ENCODE measurements at places on chromosomes 3 and 15.

DNA sequence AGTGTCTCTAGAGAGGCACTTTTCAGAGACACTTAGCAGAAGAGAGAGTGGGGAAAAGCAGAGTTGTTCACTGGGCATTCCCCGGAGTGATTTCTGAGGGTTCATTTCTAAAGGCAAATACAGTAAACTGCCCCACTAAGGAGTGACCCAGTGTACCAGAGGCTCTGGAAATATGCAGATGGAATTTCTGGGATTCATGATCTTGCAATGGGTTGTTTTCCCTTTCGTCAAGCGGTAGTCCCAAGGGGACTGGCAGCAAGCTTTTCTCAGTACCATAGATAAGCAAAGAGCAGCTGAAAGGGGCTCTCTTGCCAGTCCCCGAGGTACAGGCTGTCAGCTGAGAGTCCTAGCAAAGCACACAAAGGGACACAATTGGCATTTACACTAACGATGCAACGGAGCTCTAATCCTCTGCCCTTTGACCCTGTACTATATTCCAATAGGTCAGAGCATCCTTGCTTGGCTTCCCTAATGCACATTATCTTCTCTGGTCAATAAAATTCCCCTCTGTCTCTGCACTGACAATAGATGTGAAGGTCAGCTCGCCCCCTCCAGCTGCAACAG, 155.6 kb downstream of the SEMA6D start:
- no peak for DNase-seq

DNA sequence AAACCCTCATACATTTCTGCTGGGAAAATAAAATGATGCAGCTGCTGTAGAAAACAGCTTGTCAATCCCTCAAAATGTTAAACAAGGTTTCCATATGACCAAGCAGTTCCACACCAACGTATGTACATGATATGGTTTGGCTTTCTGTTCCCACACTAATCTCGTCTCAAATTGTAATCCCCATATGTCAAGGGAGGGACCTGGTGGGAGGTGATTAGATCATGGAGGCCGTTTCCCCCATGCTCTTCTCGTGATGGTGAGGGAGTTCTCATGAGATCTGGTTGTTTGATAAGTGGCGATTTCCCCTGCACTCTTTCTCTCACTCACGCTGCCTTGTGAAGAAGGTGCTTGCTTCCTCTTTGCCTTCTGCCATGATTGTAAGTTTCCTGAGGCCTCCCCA, 100.6 kb upstream of the SLC24A5 start:
- DNase-seq: no peak

- no peak for DNase-seq
Observed at GRCh38 chr3:196047391-196048030, 34.4 kb downstream of the TFRC start.

DNA sequence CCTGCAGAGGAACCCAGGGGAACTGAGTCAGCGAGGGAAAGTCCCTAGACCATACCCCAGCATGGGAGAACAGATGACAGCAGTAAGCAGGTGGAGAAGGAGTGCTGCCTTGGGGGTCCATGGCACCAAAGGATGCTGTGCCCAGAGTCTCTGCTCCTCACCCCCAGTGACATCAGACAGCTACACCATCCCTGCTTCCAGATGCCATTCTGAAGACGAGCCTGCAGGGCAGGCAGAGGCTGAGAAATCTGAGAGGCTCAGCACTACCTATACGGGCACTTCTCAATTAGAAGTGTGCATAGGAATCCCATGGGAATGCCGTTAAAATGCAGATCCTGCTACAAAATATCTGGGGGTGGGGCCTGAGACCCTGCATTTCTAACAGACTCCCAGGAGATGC, 211.3 kb upstream of the NSMCE3 start:
- no peak for DNase-seq

- DNase-seq: no peak
Observed at GRCh38 chr15:82136120-82136519, 90.3 kb upstream of the MEX3B start.

DNA sequence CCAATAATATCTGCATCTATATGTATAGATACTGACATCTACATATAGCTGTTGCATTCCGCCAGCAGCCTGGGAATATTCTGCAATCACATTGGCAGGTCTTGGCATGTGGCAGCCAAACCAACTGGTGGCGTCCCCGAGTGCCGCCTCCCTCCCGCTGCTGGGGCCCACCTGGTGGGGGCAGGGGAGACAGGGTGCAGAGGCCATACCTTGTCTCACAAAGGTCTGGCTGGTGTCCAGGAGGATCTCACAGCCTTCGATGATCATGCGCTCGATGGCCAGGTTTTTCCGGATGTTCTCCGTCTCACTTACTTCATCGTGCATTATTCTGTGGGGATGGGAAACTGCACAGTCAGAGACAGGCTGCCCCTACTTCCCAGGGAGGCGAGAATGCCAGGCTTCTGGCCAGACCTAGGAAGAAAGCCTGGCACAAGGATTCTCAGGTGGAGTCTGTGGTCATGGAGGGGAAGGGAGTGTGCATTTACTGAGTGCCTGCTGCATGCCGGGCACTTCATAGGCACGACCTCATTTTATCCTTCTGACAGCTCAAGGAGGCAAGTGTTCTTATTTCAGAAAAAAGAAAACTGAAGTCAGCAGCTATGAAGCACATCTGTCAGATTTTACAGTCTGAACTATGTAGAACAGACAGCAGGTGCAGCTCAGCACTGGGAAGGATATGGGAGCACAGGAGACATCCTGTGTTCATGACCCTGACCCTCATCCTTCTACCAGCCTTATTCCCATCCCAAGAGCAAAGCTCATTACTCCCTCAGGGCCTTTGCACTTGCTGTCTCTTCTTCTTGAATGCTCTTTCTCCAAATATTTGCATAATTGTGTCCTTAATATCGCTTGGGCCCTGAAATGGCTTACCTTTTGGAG, 62.8 kb downstream of the RASGRF1 start:
- DNase-seq: no peak

- no peak for DNase-seq
Observed at GRCh38 chr3:124935264-124935663, 713 bp upstream of the MUC13 start.

All from activated T-helper 1 cell treated with Interleukin-2 at 50 U/mL for 16 hours (primary cell).